Caki2 (cell line): ENCODE measurements at places on chromosomes 11 and 22. TPM values are rescaled to one million over a fixed set of nuclear protein-coding genes. Genes with fewer than 3 reads are reported as not detected.

GRCh38 chr11:80163441-80163840 is 722.6 kb upstream of the TENM4 start:
- DNase-seq: no peak

DNA sequence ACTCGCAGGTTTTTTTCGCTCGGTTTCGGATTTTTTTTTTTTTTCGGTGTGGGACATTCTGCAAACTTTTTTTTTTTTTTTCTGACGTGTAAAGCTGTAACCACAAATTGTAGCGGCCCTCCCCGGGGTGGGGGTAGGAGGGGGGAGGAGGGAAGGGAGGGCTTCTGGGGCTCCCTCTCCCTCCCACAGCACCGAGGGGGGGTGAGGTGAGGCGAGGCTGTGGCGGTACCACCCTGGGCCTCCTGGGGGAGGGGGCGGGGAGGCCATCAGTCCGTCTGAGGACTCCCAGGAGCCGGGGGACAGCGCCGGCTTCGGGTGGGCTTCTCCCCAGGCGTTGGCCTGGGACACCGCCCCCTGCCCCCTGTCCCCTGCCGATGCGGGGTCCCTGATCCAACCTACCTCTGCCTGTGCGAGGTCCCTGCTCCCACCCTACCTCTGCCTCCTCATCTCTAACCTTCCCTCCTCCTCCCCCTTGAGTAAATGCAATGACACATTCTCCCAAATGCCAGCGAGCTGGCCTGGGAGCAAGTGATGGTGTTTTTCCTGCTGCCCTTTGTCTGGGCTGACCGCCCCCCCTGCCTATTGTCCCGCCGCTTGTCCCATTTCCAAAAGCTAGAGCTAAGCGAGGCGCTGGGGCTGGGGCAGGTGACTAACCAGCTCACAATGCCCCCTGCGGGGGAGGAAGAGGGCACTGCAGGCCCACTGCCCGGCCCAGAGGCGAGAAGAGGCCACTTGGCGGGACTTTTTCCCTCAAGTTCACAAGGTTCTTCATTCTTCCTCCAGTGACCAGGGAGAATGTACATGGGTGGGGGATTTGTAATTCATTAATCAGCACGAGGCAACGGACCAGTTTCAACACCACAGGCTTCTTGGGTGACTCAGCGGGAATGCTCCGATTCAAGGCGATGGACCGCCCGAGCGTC is 511 bp upstream of the CLCF1 start:
- DNase-seq: peak; percentile 100

DNA sequence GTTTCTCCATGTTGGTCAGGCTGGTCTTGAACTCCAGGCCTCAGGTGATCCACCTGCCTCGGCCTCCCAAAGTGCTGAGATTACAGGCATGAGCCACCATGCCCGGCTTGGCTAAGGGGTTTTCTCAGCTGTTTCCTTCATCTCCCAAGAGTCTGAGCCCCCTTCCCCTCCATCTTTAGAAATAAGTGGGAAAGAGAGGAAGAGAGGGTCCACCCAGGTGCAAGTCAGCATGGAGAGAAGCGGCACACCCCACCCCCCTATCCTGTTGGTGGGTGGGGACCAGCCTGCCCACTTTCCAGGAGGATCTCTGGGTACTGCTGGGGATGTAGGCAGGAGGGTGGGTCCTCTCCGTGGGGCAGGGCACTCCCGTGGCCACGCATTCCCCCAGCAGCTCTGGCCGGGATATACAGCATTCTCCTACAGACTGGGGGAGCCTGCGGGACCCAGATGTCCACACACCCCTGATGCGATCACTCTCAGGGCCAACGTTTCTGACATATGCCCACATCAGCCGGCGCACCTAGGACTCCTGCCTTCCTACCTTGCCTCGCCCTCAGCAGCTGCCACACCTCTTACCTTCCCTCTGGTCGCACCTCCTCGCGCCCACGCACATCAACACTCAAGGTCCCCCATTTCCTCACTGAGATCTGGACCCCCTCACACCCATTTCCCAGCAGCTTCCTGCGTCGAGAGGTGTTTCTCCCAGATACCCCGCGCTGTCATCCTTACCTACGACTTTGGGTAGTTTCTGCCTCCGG is 8.9 kb downstream of the SCARF2 start:
- DNase-seq: no peak

DNA sequence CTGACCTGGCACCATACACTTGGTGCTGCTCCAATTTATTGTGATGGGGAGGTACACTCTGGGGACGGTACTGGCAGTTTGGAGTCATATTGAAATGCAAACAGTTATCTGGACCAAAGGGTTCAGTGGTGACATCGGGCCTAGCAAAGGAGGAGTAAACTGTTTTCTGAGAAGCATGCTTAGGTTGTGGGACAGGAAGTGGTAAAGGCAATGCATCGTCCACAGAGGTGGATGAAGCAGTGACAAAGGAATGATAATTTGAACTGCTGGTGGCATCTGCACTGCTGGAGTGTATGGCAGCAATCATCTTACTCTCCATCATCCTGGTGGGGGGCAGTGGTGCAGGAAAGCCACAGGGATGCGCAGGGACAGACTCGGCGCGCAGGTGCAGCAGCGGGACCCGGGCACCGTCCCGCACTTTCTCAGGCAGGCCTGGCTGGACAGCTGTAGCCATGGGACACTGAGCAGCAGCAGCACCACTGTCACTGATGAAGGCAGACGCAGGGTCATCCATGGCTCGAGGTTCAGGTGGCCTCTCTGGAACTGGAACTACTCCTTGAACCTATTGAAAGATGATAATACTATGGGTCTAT is 28.0 kb upstream of the TP53AIP1 start:
- no peak for DNase-seq

GRCh38 chr11:114684636-114685035 is 6.3 kb downstream of the NXPE2 start:
- DNase-seq: no peak

DNA sequence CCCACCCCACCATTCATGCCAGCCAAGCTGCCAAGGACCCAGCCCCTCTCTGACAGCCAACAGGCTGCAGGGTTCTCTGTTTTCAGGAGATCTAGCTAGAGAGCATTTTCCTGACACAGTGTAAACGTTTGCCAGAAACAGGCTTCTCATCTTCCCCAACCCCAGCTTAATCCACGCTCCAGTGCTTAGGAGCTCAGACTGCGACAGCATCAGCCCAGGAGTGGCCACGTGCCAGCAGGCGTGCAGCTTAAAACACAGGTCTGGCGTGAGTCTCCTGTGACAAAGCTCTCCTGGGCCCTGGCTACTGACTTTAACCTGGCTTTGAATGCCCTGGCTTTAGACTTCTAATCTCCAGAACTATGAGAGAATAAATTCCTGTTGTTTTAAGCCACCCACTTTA is 66.6 kb downstream of the GALNT18 start:
- DNase-seq: peak; percentile 64

GRCh38 chr11:82732348-82732733 is 1.3 kb downstream of the FAM181B start:
- DNase-seq: no peak

- DNase-seq: no peak
Measured at GRCh38 chr11:113242767-113243397, 71.5 kb upstream of the TTC12 start.

DNA sequence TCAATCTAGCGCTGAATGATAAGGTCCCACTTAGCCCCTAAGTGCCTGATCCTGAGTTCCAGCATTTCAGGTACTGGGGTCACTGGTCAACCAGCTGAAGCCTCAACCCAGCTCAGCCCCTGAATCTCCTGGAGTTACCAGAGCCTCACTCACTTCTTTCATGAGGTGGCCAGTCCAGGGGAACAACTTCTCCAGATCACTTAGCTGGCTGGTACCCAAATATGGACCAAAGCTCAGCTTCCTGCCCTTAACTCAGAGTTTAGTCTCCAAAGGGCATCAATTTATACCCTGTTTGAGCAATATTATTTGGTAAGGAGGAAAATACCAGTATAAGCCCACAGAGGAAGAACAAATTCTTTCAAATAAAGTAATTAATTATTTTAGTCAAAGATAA is 105.6 kb downstream of the SLC1A2 start:
- DNase-seq: no peak

DNA sequence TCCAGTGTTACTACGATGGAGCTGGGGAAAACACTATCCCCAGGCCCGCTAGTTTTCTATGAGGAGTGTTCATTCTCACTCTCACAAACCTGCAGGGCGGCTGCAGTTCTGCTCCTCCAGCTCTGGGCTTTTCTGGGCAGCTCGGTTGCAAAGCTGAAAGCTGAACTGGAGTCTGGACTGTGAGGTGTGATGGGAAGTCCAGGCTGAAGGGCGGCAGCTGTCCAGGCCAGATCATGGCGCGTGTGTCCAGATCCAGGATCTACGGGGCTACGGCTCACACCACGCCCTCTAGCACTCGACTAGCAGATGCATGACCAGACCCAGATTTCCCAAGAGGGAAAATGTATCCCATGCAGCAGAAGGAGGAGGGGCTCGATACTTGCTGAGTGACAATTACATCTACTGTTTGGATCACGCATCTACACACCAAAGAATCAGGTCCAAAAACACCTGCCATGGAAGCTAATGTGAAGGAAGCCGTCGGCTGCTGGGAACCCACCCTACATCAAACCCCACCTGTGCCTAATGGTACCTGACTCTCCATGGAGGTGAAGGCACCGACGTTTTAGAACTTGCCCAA is 555.0 kb downstream of the BRD1 start:
- DNase-seq: no peak

GRCh38 chr22:41982865-41983264 is 13.6 kb downstream of the SEPTIN3 start:
- no peak for DNase-seq

DNA sequence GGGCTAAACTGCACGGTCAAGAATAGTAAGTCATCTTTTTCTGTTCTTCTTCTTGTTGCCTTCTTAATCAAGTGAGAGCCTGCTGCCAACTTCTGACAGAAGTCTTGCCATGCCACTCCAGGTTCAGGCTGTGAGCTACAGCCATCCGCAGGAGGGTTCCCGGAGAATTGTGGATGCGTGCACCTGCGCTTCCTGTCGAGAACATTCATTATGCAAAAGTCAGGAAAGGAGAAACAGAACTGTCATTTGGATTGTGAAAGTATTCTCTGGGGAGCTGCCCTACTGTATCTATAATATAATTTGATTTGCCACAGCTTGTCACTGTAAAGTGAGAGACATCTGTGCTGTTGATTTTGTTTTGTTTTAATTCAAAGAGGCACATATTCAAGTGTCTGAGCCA is 12.3 kb downstream of the IL17RA start:
- DNase-seq: no peak

- no peak for DNase-seq
Measured at GRCh38 chr11:63583357-63583677, 20.1 kb upstream of the PLAAT2 start.

- DNase-seq: no peak
Measured at GRCh38 chr11:288478-289397, at the start of gene PGGHG. TSS of gene PGGHG (plus strand) at chr11:289126. CDS start at chr11:289817, 691 bp downstream.

DNA sequence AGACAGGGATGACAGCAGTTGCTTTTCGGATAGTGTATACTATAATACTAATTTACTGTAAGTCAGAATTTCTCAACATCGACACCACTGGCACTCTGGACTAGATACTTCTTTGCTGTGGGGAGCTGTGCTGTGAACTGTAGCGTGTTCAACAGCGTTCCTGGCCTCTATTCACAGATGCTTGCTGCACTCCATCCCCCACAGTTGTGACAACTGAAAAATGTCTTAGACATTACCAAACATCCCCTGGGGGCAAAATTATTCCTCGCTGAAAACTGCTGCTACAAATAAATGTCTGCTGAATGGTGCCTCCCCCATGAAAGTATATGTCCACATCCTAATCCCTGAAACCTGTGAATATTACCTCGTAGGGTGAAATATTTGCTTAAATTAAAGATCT is 7.5 kb upstream of the SLC15A3 start:
- no peak for DNase-seq

DNA sequence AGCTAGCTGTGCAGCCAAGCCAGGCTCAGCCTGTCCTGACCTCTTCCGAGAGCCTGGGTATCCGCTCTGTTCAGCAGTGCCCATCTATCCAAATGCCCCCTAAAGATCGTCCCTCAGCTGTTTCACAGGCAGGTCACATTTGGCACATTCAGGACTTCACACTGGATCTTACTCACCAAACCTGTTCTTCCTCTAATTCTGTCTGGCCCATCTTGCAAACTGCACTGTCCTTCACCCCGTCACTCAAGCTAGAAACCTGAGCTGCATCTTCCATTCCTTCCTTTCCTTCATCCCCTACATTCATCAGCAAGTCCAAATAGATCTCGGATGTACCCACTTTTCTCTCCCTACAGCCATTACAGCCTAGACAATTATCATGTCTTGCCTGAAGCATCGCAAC is 60.7 kb upstream of the CSNK2A3 start:
- no peak for DNase-seq

GRCh38 chr11:86798988-86799387 is 1.4 kb upstream of the PRSS23 start:
- no peak for DNase-seq

GRCh38 chr11:75786101-75786736 is 17.6 kb downstream of the DGAT2 start:
- peak; percentile 9 for DNase-seq

DNA sequence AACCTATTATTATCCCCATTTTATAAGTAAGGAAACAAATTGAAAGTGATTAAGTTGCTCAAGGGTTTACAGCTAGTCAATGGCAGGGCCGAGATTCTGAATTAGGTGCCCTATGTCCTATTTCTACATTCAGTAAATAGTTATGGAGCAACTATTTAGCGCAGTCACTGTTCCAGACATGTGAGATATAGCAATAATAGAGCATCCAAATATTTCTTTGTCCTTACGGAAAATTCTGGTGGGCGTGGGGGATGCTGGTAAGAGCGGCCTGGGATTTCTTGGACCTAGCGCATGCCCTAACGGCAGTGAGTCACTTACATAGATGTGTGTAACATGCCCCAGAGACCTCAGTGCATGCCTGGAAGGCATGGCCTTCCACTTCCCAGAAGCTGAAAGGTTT is 4.4 kb downstream of the DTX4 start:
- no peak for DNase-seq

DNA sequence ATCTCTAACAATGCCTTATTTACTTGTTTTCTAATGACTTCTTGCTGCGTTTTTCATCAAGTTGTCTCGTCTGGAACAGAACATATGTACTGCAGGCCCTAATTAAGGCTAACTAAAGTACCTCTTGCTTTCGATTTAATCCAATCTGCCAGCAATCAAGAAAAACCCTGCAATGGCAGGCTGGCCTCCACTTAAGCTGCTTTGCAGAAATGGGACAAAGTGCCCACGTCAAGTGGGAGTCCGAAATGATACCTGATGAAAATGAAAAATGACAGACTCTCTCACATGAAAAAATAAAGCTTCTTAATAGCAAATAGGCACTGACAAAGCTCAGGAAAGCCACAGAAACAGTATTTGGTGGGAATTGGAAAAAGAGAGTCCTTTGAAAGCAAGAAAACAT is 1454.7 kb downstream of the FAM181B start:
- DNase-seq: no peak

The RHBDD3 gene
- 52.2 and 61.5 TPM in 2 replicates for total RNA-seq

The GLYAT gene
- total RNA-seq: not detected in 2 replicates

The KDM4E gene
- total RNA-seq: not detected in 2 replicates

The MRGPRF gene
- total RNA-seq: 1.2 TPM in 1 of 2 replicates, not detected in the other

The MGAT3 gene
- not detected in 2 replicates for total RNA-seq

The TUB gene
- total RNA-seq: not detected in 2 replicates

The FXYD6 gene
- not detected in 2 replicates for total RNA-seq

The FOLH1 gene
- not detected in 2 replicates for total RNA-seq

The PEX16 gene
- 30.0 and 38.2 TPM in 2 replicates for total RNA-seq

The GPHA2 gene
- total RNA-seq: not detected in 2 replicates

The OR51B5 gene
- total RNA-seq: not detected in 2 replicates

The RAB39A gene
- total RNA-seq: 0.07 TPM in 1 of 2 replicates, not detected in the other

The GGTLC3 gene
- total RNA-seq: not detected in 2 replicates

The FJX1 gene
- 25.7 and 36.8 TPM in 2 replicates for total RNA-seq

The LMO2 gene
- not detected in 2 replicates for total RNA-seq

The CRYBB3 gene
- total RNA-seq: not detected in 2 replicates
